ENCODE measurements at places on chromosomes 3 and 15.

GRCh38 chr15:63888823-63889222, 55.1 kb upstream of the HERC1 start:
- DNase-seq: no peak

GRCh38 chr3:36777424-36778218, 13.3 kb upstream of the DCLK3 start:
- no peak for DNase-seq

- no peak for DNase-seq
Measured at GRCh38 chr15:33910741-33911140, 57.6 kb upstream of the CHRM5 start.

- DNase-seq: no peak
Measured at GRCh38 chr3:5017925-5018531, 38.8 kb downstream of the BHLHE40 start.

DNA sequence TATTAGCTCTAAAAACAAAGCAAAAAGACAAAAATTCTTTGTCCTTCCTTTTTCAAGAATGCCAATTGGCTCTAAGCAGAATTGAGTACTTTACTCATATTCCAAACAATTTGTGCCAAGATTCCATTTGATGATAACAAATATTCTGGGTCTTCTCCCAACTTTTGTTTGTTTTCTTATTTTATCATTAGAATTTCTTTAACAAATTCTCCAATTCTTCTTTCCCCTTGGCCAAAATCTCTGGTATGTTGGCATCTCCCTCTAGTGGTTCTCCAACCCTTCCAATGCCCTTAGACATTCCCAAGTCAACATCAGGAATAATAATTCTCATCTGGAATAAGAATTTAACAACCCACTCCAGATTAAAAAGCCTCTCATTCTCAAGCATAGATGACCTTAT, 5.3 kb downstream of the CPOX start:
- no peak for DNase-seq

GRCh38 chr3:178512647-178513046, 23.6 kb upstream of the KCNMB2 start:
- no peak for DNase-seq

- DNase-seq: no peak
Measured at GRCh38 chr3:79415356-79415755, 352.4 kb downstream of the ROBO1 start.

DNA sequence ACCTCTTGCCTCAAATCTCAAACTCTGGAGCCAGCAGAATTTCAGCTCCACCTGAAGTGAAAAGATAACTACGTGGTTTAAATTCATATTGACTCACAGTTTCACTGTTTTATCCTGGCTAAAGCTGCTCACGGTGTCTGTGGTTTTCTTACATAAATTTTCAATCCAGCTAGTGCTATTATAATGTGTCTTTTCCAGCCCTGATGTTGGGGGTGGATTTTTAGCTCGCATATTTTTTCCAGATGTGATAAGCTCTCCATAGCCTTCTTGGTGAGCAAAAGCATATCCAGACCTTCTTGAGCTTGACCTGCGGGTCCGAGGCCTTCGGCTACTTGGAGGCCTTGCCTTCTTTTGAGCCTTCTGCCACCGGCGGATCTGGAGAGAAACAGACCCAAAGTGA, 239.3 kb downstream of the DTWD1 start:
- DNase-seq: no peak

DNA sequence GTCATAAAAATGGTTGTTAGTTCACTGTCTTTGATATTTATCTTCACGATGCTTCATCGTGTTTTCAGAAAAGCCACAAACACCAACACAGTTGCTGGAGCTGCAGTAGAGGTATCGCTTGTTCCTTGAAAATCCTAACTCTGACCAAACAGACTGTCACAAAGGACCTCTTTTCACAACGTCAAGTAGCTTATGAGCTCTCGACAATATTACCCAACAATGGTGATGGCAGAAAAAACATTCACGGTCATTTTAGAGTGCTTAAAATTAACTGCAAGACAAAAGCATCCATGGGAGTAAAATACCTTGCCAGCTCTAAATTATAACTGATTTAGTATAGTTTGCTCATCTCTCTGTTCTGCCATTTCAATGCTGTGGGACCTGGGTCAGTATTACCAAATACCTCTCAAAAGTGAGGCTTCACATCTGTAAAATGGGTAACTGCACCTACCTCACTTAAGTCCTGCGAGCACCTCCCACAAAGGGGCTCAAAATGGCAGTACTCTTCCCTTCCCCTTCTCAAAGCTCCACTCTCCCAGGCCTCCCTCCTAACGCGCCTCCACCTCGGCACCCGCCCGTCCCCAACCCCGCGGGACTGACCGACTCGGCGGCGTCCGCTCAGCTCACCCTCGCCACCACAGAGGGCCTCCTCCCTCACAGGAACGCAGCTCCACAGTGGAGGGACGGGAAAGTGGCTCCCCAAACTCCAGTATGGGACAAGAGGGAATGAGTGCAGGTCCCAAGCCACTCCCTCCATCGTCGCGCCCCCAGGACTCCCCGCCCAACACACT, 546 bp downstream of the TRIM59 start:
- DNase-seq: peak; percentile 3

- no peak for DNase-seq
Measured at GRCh38 chr15:76345880-76346668, 9.5 kb downstream of the ISL2 start.

GRCh38 chr15:77644543-77645247, 12.0 kb upstream of the LINGO1 start:
- no peak for DNase-seq

DNA sequence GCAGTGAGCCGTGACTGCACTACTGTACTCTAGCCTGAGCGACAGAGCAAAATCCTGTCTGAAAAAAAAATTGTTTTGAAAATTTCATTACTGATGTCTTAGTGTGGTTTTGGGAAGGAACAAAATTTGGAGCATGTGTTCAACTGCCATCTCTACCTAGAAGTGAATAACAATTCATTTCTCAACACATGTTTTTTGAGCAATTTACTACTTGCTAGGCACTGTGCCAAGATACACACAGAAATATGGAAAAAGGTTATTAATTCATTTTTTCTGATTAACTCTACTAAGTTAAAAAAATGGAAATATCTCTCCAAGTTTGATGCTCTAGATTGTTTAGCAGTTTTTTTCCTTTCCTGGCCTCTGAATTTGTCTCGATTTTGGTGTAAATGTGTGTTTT, 5.2 kb upstream of the TCF12 start:
- no peak for DNase-seq

- DNase-seq: no peak
Measured at GRCh38 chr3:24591661-24592555, 97.3 kb upstream of the THRB start.

DNA sequence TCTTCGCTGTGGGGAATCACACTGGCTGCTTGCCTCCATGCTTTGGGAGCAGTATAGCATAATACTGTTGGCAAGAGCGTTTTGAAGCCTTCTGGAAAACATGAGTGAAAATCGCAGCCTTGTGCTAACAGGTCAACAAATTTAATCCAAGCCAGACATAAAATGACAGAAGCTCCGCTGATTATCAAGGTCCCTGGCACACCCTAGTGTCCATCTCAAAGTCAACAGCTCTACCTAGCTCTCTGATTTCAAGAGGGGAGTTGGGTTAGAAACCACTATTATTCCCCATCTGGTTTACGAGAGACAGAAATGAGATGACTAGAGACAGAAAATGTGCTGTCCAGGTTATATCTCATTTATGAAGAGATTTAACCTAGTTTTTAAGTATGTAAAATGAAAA, 73.6 kb upstream of the MDFIC2 start:
- no peak for DNase-seq

- no peak for DNase-seq
Measured at GRCh38 chr15:85116925-85117646, 135.4 kb downstream of the PDE8A start.

GRCh38 chr3:124774327-124774718, 44.1 kb downstream of the UMPS start:
- no peak for DNase-seq

- no peak for DNase-seq
Measured at GRCh38 chr3:50166620-50167019, 11.5 kb downstream of the SEMA3F start.

- no peak for DNase-seq
Measured at GRCh38 chr3:4953119-4953518, 26.1 kb upstream of the BHLHE40 start.

DNA sequence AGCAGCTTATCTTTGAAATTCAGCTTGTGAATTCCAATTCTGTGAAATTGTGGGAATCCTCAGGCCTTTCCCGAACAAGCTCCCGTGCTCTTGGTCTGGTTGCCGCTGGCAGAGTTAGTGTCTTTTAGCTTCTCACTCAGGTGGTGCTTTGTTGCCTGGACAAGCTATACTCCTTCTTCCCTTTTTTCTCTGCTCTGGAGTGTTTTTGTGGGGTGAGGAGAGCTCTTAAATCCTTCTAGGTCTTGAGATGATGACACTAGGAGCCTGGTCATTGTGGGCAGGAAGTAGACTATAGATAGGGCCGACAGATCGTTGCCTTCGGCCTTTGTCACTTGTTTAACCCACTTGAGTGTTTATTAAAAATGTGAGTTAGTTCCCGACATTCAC, 93.8 kb downstream of the SLCO3A1 start:
- no peak for DNase-seq

DNA sequence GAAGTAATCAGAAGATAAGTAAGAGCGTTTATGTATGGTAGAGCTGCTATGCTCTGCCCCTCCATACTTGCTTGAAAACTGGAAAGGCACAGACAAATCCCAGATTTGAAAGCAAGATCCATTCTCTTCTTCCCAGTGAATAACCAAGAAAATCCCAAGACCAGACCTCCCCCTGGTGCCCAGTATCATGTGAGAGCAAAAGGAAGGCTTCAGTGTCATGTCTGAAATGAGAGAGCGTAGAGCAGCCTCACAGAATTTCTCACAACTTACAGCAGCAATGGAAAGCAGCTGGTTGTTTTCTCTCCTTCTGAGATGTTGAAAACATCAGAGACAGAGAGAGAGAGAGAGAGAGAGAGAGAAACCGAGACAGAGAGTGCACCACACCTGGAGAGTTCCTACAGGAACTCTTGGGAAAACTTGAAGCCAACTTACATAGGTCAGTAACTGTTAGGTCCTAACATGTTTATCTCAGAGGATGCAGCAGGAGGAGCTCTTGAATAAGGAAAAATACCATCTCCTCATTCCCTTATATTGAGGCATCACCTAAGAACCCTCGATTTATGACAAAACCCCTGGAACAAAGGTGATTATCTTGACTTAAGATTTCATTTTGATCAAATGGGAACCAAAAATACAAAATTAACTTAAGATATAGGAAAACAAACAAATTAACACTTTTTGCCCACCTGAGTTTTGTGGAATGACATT, 273.3 kb downstream of the NSUN3 start:
- no peak for DNase-seq

GRCh38 chr3:13457593-13457992, 22.5 kb upstream of the HDAC11 start:
- no peak for DNase-seq

DNA sequence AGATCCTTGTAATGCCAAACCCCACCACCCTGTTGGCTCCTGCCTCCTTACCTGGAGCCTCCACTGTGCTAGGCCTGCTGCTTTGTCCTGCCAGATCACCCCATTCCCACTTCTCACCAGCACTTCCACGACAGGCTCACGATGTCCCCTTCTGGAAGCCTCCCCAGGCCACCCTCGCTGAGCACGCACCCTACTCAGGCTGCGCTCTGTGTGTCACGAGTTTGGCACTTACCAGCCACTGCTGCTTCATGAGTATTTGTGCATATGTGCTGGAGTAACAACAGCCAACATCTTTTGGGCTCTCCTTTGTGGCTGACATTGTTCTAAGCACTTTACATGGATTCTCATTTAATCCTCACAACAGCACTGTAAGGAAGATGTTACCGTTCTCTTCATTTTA, 58.1 kb downstream of the PDIA5 start:
- no peak for DNase-seq

DNA sequence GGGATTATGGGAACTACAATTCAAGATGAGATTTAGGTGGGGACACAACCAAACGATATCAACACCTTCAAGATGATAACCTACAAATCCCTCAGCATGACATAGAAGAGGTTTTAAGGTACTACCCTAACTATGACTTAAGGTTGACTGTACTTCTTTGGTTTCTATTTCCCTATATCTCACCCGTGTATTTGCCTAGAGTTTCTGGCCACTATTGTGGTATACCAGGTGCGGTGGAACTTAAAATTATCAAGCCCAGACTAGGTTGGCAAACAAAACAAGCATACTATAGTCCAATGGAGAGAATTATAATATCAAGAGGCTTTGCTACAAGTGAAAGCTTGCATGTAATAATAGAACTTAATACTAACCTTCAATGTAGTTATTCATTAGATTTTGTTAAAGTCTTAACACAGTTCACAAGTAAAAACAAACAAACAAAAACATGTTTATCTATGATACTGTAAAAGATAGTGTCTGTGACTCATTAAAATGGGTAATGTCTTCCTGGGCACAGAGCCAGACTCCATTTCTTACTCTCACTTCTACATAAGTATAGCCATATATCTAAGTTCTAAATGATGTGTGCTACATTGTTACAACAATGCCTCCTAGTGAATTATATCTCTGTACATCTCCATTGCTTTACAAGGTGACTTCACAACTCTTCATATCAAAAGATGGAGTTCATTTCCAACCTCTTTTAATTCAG, 479.1 kb downstream of the ZBBX start:
- DNase-seq: no peak

- DNase-seq: no peak
Measured at GRCh38 chr3:63764511-63764910, 54.6 kb upstream of the C3orf49 start.

- DNase-seq: no peak
Measured at GRCh38 chr3:3081381-3082233, 28.6 kb downstream of the IL5RA start.

GRCh38 chr15:72541674-72542073, 67.5 kb downstream of the ARIH1 start:
- DNase-seq: no peak

DNA sequence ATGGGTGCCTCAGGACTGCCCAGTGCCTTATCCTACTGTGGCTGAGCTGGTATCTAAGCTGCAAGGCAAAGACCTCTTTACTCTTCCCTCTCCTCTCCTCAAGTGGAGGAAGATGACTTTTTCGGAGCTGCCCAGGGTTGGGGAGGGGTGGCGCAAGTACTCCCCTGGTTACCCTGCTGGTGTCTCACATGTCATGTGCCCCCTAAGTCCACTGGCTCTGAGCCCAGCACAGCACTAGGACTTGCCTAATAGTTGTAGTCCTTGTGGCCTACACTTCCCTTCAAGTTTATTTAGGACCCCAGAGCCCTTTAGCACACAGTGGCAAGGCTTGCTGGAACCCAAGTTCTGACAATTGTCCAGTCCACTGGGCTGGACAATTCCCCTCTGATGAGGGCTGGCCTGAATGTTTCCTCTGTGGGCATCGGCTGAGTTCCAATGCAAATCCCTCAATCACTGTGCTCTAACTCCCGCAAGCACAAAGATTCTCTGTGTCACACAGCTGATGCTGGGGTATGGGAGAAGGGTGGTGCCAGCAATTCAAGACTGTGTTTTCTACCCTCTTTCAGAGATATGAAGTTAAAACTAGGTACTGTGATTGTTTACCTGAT, 60.4 kb downstream of the UQCC5 start:
- DNase-seq: no peak

GRCh38 chr3:196377321-196377720, 39.1 kb upstream of the TM4SF19 start:
- no peak for DNase-seq
